A549 (cell line): ENCODE measurements at places on chromosomes 5 and 9.

DNA sequence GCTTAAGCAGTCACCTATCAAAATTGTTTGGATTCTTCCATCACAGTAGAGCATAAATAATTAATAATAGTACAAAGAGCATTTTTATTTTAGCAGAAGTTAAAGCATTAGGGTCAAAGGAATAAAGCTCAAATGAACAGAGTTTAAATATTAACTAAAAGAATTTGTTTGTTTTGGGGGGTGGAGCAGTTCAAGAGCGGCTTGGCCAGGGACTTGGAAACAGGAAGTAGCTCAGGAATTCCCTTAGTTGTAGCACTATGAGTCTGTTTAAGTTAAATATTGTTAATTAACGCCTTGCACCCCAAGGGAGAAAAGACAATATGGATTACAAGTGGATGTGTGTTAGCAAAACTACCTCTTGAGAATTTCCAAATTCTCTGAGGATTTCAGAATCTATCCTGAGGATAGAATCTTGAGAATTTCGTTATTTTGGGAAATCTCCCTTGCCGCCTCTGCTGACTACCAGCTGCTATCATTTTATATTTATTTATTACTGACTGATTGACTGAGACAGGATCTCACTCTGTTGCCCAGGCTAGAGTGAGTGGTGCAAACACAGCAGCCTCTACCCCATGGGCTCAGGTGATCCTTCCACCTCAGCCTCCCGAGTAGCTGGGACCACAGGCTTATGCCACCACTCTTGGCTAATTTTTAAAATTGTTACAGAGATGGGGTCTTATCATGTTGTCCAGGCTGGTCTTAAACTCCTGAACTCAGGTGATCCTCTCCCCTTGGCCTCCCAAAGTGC lies 96.7 kb upstream of the CHD1 start:
- DNase-seq = no peak

DNA sequence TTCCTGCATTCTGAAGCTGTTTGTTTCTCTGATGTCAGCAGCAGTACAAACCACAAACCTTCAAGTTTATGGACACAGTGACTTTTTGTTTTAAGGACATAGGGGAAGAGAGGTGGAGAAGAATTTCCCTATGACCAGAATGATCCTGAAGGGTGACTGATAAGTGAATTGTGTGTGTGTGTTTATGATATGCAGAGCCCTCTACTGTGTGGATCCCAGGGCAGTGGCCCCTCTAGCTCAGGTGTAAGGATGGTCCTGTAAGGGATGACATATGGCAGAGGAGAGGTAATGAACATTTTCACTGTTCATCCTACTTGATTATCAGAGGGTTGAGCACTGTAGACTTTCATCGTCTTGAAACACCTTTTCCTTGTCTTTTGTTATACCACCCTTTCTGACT lies 30.6 kb upstream of the TMED7 start:
- no peak for DNase-seq

GRCh38 chr5:132428147-132428482 lies 58.6 kb downstream of the SLC22A5 start:
- DNase-seq = no peak

GRCh38 chr5:145247745-145248040 lies 587.4 kb downstream of the PRELID2 start:
- DNase-seq = no peak

- DNase-seq = no peak
Measured at GRCh38 chr5:132243366-132243977, 14.0 kb upstream of the PDLIM4 start.

DNA sequence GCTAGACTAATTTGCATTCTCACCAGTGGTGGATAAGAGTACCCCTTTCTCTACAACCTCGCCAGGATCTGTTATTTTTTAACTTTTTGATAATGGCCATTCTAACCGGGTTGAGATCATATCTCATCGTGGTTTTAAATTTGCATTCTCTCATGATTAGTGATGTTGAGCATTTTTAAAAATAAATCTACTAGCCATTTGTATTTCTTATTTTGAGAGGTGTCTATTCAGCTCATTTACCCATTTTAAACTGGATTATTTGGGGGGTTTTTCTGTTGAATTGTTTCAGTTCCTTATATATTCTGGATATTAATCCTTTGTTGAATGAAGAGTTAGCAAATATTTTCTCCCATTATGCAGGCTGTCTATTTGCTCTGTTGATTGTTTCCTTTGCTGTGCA lies 139.6 kb downstream of the ARSB start:
- DNase-seq = no peak

- DNase-seq = no peak
Measured at GRCh38 chr5:65190328-65191053, 291.2 kb downstream of the ADAMTS6 start.
